ENCODE measurements at places on chromosomes 12 and 14. TPM values are rescaled to one million over a fixed set of nuclear protein-coding genes. Genes with fewer than 3 reads are reported as not detected.

DNA sequence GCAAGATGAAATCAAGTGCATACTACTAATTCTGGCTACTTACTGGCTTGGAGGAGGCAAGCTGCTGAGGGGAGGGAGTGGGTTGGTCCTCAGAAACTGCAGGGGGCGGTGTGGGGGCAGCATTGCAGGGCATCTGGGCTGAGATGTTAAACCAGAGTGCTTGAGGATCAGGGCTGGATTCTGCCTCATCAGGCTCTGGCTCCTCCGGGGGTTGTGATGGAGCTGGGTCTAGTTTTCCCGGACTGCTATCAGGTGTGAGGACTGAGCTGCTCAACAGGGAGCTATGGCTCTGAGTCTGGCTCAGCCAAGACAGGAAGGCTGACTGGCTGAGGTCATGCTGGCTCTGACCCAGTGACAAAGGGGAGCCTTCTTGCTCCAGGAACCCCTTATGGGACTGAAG is 28.6 kb downstream of the BAZ2A start:
- peak; percentile 38 for DNase-seq

SERPINA3 gene
- total RNA-seq: not detected

GRCh38 chr14:95353664-95354063 is 34.0 kb upstream of the CLMN start:
- DNase-seq: no peak

- DNase-seq: no peak
These were observed 1322.3 kb upstream of the SEL1L start for GRCh38 chr14:82855912-82856391.

CEP170B gene
- total RNA-seq: 6.1 TPM

DNA sequence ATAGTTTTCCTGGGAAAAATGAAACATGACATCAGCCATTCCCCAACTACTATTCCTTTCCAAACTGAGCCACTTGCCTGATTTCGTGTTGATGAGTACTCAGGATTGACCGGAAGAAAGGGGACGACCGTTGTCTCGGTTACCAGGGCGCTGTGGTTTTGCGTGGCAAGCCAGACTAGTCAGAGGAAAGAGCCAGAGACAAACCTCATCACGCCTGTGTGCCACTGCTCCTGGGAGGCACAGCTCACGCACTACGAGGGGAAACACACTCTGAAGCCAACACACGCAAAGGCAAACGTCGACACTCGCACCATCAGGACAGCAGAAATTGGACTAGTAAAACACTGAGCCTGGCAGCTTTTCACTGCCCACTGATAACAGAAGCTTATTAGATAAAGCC is 35.0 kb downstream of the GIT2 start:
- DNase-seq: no peak

DNA sequence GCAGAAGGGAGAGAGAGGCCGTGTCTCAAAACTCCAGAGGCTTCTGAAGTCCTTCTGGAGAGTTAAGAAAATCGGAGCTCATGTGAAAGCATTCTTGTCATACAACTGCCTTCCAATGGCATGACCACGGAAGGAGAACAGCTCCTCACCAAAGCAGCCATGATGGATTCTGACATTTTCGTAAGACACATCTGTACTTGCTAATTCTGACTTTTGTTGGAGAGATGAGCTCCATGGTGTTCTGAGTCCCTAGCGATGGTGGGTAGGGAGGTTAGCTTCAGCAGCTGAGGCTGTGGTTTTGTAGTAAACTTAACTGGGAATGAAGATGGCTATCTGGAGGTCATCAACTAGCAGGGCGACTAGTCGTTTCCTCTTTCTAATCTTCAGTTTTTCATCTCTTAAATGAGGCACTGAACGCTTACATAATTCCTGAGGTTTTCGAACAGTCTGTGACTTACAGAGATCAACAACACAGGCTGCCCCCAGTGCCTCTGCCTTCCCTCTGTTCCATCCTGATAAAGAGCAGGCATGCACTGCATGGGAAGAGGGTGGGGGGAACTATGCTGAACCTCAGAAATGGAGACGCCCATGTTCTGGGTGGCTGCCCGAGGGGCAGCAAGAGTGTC is 28.6 kb upstream of the DICER1 start:
- no peak for DNase-seq

KLRK1 gene
- 23.6 TPM for total RNA-seq

- no peak for DNase-seq
These were observed 65.6 kb upstream of the DICER1 start for GRCh38 chr14:95222870-95223398.

RNF34 gene
- 88.6 TPM for total RNA-seq
